ENCODE measurements at places on chromosomes 1 and 21.
A peak's percentile ranks its signal among the peaks of the same experiment; 100 is the strongest.

DNA sequence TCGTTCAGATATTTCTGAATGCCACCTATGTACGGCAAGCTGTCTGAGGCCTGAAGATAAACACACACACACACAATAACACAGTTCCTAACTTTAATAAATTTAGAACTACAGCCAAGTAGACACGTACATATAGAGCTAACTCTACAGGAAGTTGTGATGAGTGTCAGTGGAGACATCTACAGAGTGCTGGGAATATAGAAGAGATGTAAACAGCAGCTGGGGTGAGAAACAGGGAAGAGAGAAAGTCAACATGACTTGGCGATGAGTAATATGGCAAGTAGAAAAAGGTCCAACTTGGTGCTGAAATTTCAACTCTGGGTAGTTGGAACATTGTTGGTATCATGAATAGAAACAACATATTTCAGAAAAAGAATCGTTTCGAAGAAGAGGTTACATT is 206.5 kb downstream of the ZP4 start:
- no peak overlapping the region for H3K4me3 ChIP-seq
- H3K27ac ChIP-seq = no peak overlapping the region
- no peaks in the 10 kb centered on the region for H3K36me3 ChIP-seq
- H3K4me1 ChIP-seq = peaks cover 4% of the 10 kb centered on the region

GRCh38 chr1:107003972-107004371 is 52.5 kb upstream of the PRMT6 start:
- no peaks in the 10 kb centered on the region for H3K4me1 ChIP-seq
- no peaks in the 10 kb centered on the region for H3K27me3 ChIP-seq
- DNase-seq = no peak
- H3K27ac ChIP-seq = no peak overlapping the region
- H3K4me3 ChIP-seq = no peak overlapping the region

DNA sequence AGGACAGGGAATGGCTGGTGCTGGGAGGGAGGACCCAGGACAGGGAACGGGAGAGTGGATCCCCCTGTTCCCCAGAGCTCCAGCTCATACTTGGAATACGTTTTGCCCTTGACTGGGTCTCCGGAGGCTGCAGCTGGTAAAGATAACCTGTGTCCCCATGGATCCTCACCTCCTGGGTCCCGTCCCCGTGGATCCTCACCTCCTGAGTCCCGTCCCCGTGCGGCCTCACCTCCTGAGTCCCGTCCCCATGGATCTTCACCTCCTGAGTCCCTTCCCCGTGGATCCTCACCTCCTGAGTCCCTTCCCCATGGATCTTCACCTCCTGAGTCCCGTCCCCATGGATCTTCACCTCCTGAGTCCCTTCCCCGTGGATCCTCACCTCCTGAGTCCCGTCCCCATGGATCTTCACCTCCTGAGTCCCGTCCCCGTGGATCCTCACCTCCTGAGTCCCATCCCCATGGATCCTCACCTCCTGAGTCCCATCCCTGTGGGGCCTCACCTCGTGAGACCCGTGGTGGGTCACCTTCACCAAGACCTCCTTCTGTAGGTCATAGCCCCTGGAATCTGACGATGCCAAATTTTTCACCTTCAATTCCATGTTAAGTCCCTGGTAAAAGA is 61.4 kb downstream of the SCCPDH start:
- no peaks in the 10 kb centered on the region for H3K27me3 ChIP-seq
- no peak for DNase-seq
- H3K4me3 ChIP-seq = no peak overlapping the region

GRCh38 chr1:172938681-172939080 is 112.1 kb downstream of the TNFSF18 start:
- no peaks in the 10 kb centered on the region for H3K36me3 ChIP-seq
- H3K4me3 ChIP-seq = no peak overlapping the region
- no peak overlapping the region for H3K27ac ChIP-seq
- peaks cover 3% of the 10 kb centered on the region for H3K4me1 ChIP-seq
- no peak for DNase-seq

DNA sequence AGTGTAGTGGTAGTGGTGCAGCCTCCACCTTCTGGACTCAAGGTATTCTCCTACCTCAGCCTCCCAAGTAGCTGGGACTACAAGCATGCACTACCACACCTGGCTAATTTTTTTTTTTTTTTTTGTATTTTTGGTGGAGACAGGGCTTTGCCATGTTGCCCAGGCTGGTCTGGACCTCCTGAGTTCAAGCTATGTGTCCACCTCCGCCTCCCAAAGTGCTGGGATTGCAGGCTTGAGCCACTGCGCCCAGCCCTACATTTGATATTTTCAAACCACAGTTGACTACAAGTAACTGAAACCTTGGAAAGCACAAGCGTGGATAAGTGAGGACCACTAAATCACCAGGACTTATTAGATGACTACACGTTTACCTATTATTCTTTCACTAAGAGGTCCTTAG is 10.0 kb upstream of the PDPN start:
- no peak overlapping the region for H3K4me3 ChIP-seq
- H3K4me1 ChIP-seq = peaks cover under 1% of the 10 kb centered on the region
- no peaks in the 10 kb centered on the region for H3K27me3 ChIP-seq
- DNase-seq = no peak
- H3K36me3 ChIP-seq = no peaks in the 10 kb centered on the region

DNA sequence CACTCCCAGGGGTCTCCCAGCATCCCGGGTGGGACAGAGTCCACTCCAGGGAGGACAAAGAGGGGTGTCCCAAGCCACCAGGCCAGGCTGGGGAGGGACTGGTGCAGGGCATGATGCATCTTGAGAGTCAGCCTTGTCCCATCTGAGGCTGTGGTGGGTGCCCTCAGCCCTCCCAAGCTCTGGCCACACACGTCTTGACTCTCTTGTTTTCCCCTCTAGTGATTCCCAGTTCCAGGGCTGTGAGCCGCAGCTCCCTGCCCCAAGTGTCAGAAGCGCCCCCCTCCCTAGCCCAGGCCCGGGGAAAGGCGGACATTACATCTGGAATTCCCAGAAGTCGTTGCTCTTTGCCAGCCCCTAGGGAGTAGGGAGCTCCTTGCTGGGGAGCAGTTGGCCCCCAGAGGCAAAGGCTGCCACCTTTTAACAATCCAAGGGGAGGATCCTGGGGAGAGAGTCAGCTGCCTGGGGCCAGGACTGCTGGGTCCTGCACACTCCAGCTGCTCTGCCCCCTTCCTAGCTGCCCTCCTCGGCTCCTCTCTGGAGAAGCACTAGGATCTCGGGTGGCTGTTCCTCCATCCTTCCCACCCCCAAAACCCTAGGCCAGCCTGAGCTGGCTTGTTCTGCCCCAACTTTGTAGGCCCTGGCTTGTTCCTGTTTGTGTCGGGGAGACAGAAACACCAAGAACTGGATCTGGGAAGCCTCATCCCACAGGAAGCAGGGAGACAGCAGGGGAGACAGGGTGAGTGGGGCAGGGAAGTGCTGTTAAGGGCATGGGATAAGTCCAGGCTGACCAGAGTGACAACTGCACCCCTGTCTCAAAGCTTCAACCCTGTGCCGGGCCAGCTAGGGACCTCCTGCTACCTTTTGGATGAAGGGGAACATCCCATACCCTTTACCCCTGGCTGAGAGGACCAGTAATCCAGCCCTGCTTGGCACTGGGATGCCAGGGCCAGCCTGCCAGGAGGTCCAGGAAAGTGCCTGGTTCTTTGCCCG is 3.2 kb upstream of the PTPN7 start:
- H3K27ac ChIP-seq = no peak overlapping the region
- H3K27me3 ChIP-seq = no peaks in the 10 kb centered on the region
- no peak overlapping the region for H3K4me3 ChIP-seq
- no peak for DNase-seq
- H3K36me3 ChIP-seq = no peaks in the 10 kb centered on the region
- peaks cover 13% of the 10 kb centered on the region for H3K4me1 ChIP-seq

DNA sequence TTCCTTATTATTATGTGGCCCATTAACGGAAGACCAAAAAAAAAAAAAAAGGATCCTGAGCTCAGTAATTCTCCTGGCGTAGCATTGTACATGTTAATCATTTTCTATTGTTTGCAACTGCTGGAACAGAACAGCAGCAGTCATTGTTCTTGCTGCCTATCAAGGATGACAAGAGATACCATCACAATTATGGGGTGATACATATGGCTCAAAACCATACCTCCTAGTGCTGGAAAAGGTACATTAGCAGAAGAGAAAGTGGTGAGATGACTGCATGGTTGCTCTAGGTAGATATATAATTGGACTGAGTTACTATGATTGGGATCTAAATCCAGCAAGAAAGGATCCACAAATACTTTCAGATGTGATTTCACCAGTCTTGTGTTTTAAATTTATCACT is 13.3 kb upstream of the TLR5 start:
- H3K27me3 ChIP-seq = no peaks in the 10 kb centered on the region
- DNase-seq = no peak
- no peaks in the 10 kb centered on the region for H3K36me3 ChIP-seq
- H3K4me1 ChIP-seq = no peaks in the 10 kb centered on the region
- H3K4me3 ChIP-seq = no peak overlapping the region
- H3K27ac ChIP-seq = no peak overlapping the region

DNA sequence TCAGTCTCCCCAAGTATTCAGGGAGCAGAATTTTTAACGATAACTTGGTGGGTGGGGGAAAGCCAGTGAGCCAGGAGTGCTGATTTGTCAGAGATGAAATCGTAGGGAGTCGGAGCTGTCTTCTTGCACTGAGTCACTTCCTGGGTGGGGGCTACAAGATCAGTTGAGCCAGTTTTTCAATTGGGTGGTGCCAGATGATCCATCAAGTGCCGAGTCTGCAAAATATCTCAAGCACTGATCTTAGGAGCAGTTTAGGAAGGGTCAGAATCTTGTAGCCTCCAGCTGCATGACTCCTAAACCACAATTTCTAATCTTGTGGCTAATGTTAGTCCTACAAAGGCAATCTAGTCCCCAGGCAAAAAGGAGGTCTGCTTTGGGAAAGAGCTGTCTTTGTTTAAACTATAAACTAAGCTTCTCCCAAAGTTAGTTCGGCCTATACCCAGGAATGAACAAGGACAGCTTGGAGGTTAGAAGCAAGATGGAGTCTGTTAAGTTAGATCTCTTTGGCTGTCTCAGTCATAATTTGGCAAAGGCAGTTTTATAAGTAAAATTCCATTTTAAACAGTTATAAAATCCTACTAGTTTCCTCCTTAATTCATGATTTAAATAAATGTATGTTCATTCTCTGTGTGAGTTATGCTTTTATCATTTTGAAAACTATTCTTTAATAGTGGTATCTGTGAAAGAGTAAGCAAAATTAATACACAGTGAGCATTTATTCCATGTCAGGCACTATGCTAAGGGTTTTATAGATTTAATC is 51.7 kb downstream of the SLC16A1 start:
- no peaks in the 10 kb centered on the region for H3K27me3 ChIP-seq
- H3K36me3 ChIP-seq = no peaks in the 10 kb centered on the region
- peak overlapping the region; percentile 96 for H3K27ac ChIP-seq
- DNase-seq = peak; percentile 16

DNA sequence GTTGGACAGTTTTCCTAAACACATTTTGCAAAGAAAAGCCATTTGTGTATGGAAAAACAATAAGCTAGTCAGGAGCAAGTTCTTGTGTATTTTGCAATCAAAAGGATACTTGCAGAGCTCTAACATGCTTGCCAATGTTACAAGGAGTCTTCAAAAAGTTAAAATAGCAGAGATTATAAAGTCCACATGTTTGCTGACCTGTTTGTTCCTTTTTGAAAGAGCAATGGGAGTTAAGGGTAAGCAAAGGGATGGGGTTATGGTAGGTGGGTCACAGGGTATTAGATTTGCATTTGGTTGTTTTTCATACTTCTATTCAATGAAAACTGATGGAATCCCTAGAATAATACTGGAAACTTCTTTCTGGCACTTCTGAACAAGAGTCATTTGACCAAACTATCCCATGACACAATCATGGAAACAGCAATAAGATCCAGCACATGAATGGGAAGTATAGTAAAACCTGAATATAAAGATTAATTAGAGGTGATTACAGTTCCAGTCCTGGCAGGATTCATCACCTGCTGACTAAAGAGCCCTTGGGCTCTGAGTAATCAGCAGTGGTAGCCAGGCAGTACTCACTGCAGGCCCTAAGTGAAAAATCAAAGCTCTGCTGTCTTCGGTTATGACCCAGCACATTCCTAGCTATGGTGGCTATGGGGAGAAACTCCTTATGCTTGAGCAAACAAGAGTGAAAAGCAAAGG is 27.1 kb upstream of the ZC3H11B start:
- H3K27ac ChIP-seq = no peak overlapping the region
- H3K4me3 ChIP-seq = no peak overlapping the region
- H3K36me3 ChIP-seq = no peaks in the 10 kb centered on the region
- no peaks in the 10 kb centered on the region for H3K4me1 ChIP-seq

DNA sequence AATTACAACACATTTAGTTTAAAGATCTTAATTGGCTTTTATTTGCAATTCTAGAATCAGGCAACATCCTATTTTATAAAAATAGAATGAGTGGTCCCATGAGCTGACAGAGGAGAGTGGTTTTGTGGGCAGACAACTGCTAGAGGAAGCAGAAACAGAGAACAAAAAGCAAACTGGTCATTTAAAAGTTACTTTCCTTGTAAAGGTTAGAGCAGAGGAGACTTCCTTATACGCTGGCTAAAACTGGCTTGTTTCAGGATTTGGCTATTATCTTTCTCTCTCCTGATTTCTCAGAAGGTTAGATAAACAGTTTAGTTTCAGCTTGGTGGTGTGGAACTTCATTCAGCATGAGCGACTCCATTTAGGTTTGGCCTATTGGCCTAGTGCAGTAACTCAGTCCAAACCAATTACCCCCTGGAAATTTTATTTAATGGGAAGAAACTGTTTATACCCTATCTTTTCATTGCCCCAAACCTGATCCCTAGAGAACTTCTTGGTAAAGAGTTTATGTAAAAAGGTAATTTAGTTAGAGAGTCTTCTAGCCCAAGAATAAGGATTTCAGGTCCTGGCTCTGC is 32.2 kb upstream of the IL20 start:
- no peaks in the 10 kb centered on the region for H3K4me1 ChIP-seq
- H3K36me3 ChIP-seq = no peaks in the 10 kb centered on the region
- no peaks in the 10 kb centered on the region for H3K27me3 ChIP-seq

- H3K4me3 ChIP-seq = no peak overlapping the region
These were observed 109.8 kb downstream of the OMA1 start for GRCh38 chr1:58436615-58437297.

GRCh38 chr1:195664628-195665027 is 943.6 kb downstream of the KCNT2 start:
- no peak overlapping the region for H3K27ac ChIP-seq
- no peaks in the 10 kb centered on the region for H3K4me1 ChIP-seq
- no peak for DNase-seq
- no peak overlapping the region for H3K4me3 ChIP-seq
- H3K36me3 ChIP-seq = no peaks in the 10 kb centered on the region
- no peaks in the 10 kb centered on the region for H3K27me3 ChIP-seq

GRCh38 chr1:114345930-114346479 is 165.0 kb downstream of the TRIM33 start:
- H3K27me3 ChIP-seq = no peaks in the 10 kb centered on the region
- H3K36me3 ChIP-seq = no peaks in the 10 kb centered on the region
- H3K4me1 ChIP-seq = peaks cover 7% of the 10 kb centered on the region
- H3K4me3 ChIP-seq = peak overlapping the region; percentile 42
- DNase-seq = peak; percentile 40

DNA sequence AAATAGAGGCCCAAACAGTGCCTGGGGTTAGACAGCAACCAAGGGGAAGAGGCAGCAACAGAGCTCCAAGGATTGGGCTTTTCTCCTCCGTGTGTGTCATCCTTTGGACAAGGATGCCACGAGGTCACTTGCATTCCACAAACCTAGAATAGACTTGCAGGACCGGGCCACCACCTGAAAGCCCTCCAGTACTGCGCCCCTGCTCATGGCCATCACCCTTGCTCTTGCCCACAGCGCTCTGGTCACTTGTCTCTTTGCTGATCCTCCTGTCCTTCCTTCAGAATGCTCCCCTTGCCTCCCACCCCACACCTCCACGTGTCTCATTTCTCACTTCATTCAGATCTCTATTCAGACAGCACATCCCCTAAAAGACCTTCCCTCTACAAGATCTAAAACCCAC is 247.4 kb downstream of the MATN1 start:
- no peak overlapping the region for H3K27ac ChIP-seq
- no peak overlapping the region for H3K4me3 ChIP-seq
- no peaks in the 10 kb centered on the region for H3K27me3 ChIP-seq
- no peaks in the 10 kb centered on the region for H3K36me3 ChIP-seq
- no peak for DNase-seq
- H3K4me1 ChIP-seq = no peaks in the 10 kb centered on the region
